ENCODE measurements at places on chromosomes 12 and 14.

DNA sequence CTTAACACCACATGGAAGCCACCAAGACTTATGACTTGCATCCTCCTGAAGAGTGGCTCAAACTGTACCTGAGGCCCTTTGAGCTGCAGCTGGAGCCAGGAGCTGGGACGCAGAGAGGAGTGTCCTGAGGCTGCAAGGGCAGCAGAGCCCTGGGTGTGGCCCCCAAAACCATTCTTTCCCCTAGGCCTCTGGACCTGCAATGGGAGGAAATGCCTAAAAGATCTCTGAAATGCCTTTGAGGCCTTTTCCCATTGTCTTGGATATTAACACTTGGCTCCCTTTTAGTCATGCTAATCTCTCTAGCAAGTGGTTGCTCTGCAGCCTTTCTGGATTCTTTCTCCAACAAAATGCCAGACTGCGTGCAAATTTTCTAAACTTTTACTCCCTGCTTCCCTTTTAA is 156.1 kb downstream of the SLC38A4 start:
- DNase-seq: no peak

DNA sequence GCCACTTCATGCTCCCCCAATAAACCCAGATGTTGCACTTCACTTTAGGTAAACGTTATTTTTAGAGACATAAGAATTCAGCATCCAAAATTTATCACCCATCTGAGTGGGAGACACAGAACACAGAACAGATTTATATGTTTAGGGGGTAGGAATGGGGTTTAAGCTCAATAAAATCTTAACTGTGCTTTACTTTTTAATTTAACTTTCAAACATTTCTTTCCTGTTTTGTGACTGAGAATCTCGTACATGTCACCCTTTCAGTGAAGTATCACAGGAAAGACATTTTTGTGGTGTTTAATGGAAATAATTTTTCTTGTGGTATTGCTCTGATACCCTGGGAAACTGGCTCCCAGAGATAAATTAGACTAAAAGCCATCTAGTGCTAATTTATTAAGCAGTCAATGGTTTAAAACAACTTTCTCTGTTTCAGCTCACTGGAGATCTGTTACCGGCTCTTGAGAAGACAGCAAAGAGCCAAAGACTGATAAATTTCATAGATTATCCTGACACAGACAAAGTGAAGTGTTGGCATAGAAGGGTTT is 148.0 kb upstream of the BMP4 start:
- no peak for DNase-seq

DNA sequence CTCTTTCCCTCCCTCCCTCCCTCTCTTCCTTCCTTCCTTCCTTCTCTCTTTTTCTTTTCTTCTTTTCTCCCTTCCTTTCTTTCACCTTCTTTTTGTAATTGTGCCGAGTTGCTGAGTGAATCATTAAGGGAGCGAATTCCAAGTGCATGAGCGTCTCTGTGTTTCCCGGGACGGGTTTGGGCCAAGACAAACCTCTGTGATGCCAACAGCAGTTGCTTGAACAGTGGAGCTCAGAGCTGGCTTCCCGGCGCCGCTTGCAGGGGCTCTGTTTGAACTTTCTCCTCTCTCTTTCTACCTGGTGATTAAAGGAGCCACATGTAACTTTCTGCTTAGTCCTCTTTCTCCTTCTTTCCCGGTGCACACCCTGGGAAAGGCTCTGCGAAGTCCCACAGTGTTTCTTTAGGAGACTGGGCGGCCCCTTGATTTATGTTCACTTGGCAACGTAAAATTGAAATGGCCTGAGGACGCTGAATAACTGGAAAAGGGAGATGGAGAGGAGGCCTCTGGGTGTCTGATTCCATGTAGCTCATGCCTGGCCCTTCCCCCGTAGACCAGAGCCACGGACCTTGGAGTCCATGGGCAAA is 33.7 kb upstream of the MAP1LC3B2 start:
- DNase-seq: no peak

DNA sequence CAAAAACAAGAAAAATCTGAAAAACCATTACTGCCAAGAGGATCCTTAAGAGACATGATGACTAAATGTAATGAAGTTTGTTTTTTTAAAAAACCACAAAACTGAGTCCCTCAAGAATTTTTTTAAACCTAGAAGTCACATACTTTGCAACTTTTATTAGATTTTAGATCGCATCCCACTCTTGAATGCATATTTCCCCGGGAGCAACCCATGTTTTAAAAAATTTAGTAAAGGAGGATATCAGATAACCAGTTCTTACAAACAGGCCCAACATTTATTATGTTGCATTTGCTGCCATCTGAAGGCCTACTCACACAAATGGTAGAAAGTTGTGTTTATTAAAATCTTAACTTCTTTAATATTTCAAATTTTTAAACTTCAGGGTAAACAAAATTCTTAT is 44.3 kb upstream of the CCT2 start:
- no peak for DNase-seq

- DNase-seq: no peak
Measured at GRCh38 chr12:30945443-30946164, 19.1 kb downstream of the TSPAN11 start.

DNA sequence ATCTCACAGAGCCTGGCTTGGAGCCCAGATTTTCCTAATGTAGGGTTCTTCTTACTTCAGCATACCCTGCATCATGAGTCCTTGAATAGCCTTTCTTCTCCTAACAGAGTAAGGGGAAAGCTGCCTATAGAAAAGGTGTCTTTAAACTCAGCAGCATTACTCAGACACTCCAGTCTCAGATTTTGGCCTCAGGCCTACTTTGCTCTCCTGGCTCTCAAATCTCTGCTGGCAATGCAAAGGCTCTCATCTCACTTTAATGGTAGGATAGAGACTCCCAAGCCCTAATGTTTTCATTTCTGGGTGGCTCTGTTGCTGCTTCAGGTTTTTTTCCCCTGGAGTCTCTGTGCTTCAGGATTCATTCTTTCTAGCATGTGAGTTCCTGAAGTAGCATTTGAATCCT is 9.1 kb upstream of the NKX2-8 start:
- no peak for DNase-seq

GRCh38 chr12:6192604-6193380 is 7.4 kb upstream of the CD9 start:
- DNase-seq: no peak

DNA sequence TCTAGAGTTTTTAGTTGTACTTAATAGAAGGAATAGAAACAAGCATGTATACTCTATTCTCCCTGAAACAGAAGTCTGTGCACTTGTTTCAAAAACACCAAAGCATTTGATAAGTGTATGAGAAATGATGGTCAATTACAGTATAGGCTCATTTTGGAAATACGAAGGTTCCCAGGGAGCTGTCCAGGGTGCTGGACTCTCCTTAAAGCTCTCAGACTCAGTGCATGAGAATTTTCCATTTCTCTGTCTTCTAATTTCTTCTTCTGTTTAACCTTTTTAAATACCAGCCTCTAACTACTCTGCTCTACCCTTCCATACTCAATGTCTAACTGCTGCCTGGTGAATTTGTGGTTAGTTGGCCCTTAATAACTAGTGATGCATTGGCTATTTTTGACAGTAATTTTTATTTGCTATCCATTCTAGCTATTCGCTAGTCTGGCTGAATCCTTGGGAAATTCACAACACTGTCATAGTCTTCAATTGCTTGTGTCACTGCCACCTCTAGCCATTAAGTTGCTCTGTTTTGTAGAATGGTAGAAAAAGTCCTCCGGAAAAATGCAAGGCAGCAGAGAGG is 229.2 kb downstream of the NRXN3 start:
- no peak for DNase-seq

DNA sequence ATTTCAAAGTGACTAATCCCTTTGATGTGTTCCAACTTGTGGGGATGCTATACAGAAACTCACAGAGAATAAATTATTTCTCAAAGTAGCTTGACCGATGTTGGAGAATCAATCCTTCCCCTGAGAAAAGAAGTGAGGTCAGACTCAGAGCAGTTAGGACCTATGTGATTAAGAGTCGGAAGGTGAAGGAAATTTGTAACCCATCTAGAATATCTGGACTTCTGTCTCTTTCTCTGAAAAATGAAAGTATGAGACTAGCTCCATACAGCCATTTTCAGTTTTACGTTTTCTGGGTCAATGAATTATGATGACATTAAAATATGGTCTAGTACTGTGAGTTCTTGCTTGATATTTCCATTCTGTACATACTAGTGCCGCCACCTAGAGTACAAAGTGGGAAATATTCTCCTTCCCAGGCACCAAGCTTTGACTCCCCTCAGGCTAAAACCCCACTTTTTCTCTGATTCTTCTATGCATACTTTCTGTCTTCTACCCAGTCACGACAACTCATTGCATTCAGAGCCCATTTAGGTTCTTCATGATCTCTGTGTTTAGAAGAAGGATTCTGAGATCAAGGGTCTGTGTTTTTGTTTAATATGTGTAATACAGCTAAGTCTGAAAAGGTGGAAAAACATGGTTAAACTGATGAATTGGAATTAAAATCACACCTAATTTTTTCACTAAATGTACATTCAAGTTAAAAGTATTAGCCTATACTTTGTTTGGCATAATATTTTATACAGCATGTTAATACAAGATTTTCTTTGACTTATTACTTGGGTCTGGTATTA is 6.9 kb upstream of the NTS start:
- no peak for DNase-seq

GRCh38 chr14:64728856-64729255 is 24.6 kb downstream of the PLEKHG3 start:
- no peak for DNase-seq

- no peak for DNase-seq
Measured at GRCh38 chr12:88519802-88520435, 60.4 kb downstream of the KITLG start.

GRCh38 chr12:1688086-1688710 is 2.7 kb upstream of the ADIPOR2 start:
- DNase-seq: no peak

GRCh38 chr14:48955857-48956256 is 630.3 kb downstream of the RPS29 start:
- no peak for DNase-seq

- DNase-seq: no peak
Measured at GRCh38 chr12:115895247-115895646, 382.2 kb downstream of the MED13L start.

DNA sequence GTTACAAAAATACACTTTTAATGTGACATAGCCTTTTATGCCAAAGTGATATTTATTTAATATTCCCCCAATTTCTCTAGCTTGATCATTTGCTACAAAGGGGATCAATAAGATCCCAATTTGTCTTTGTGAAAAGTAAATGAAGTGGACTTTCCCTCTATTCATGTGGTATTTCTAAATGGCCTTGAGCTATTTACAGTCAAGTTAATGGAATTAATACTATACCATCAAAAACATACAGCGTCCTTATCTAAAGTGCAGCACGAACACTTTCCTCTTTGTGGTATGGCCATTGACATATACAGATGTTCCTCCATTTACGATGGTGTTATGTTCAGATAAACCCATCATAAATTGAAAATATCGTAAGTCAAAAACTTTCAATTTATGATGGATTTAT is 23.2 kb downstream of the CFL2 start:
- DNase-seq: no peak

DNA sequence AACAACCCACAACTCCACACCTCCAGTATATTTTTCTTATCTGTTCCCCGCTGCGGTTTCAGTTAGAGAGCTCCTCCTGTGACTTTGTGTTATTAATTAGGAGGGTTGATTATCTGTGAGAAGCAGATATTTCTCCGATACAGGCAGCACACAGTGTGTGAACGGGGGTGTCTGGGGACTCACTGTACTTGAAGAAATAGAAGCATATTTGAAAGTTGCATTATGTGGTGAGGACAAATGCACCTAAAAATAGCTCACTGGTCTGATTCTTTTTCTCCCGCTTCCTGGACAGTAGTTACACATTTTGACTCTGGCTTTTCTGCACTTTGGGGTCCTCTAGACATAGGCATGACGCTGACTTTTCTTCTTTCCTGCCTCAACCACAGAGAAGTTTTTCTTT is 277.7 kb downstream of the VRK1 start:
- DNase-seq: no peak

GRCh38 chr12:30823764-30824163 is 69.0 kb upstream of the CAPRIN2 start:
- DNase-seq: no peak

DNA sequence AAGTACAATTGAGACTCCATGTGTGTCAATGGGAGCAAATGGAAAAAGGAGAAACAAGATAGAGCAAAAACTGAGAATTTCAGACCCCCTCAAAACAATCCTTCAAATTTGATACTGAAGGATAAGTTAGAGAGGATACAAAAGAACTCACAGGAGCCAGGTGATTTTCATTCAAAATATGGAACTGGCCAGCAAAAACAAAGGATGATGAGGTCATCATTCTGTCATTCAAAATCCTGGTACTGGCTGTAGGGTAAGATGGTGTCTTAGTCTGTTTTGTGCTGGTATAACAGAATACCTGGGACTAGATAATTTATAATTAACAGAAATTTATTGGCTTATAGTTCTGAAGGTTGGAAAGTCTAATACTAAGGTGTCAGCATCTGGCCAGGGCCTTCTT is 80.6 kb downstream of the LMNTD1 start:
- DNase-seq: no peak

GRCh38 chr12:94941440-94941862 is 62.0 kb downstream of the NDUFA12 start:
- DNase-seq: no peak

DNA sequence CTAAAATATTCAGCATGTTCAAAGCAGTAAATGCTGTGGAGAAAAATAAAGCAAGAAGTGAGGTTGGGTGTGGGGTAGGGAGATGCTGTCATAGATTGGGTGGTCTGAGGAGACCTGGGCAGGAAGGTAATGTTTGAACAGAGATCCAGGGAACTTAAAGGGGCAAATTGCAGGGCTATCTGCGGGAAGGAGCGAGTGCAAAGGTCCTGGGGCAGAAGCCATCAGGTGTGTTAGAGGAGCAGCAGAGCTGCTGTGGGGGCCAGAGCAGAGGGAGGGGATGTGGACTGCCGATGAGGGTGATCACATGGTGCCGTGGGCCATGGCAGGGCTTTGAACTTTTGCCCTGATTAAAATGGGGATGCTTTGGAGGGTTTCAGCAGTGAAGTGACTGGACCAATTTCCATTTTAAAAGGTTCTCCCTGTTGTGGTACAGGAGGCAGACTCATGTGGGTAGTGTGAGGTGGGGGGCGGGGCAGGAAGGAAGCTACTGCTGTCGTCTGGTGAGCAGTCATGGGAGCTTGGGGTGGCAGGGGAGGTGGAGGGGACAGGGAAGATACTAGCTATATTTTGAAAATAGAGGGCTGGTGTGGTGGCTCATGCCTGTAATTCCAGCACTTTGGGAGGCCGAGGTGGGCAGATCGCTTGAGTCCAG is 145.0 kb downstream of the AACS start:
- no peak for DNase-seq

DNA sequence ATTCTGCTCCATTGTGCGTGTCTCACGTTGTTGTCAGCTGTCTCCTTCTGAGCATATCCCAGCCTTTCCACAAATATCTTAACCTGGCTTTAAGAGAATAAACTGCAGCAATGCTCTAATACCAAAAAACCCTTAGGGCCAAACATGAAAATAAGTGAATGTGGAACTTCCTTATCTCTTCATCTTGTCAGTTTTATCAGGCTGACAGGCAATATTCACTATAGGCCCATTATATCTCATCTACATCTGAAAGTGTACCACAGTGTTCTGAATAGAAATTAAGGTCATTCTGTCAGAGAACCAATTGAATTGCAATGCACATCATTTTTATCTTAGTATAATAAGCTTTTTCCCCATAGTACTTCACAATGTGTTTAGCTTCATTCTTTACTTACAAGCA is 933.1 kb upstream of the FBXO33 start:
- no peak for DNase-seq

- no peak for DNase-seq
Measured at GRCh38 chr14:74792249-74793039, 29.3 kb downstream of the YLPM1 start.

Measured in GM12891 (cell line).